ENCODE measurements at places on chromosomes 2 and 18.

- no peak for DNase-seq
These were observed 125.5 kb downstream of the KLHL29 start for GRCh38 chr2:23510471-23510870.

GRCh38 chr2:168519534-168520308 lies 63.6 kb downstream of the CERS6 start:
- DNase-seq = no peak

DNA sequence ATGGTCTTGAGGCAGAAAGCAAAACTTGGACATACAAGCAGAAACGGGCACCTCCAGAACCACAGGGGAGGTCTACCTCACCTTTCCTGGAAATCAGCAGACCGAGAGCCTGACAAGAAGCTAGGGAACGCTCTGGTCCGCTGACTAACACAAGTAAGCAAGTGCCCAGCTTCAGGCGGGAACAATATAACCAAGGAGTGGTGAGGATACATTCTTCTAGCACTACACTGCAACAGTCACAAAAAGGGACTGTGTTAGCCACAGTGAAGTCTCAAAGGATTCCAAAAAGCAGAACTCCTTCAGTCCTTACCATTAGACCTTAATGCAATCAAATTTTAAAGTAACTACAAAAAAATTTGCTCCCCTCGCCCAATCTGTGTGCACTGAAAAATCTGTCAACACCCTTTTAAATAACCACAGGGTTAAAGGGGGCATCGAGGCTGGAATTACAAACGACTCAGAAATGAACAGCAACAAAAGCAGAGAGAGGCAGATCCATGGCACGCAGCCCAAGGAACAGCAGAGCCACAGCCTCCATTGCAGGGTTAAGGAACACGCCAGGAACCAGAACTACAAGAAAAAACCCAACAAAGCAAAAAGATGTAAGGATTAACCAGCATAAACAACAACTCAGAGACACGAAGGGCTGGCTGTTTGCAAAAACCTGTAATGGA lies 7.1 kb downstream of the THAP4 start:
- no peak for DNase-seq

DNA sequence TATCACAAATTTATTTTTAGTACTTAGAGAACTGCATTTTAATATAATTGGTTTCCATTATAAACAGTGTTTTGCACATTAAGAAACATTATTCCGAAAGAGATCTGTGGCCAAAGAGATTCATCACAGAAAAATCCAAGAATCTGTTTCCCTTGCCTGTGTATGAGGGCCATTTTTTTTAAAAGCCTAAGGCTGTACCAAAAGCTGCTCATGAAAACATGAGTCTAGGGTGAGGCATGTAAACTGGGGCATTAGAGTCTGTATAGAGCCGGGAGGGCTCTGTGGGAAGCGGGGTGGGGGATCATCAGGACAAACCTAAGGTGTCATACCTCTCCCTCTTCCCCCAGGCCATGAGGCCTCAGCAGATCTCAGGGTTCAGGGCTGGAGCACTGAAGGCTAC lies 223.8 kb downstream of the FBXO15 start:
- no peak for DNase-seq

GRCh38 chr2:196335221-196335634 lies 163.8 kb upstream of the STK17B start:
- DNase-seq = no peak

GRCh38 chr18:12924616-12925015 lies 23.2 kb upstream of the SEH1L start:
- no peak for DNase-seq

- DNase-seq = no peak
These were observed 369.1 kb downstream of the SETBP1 start for GRCh38 chr18:45049578-45050319.

DNA sequence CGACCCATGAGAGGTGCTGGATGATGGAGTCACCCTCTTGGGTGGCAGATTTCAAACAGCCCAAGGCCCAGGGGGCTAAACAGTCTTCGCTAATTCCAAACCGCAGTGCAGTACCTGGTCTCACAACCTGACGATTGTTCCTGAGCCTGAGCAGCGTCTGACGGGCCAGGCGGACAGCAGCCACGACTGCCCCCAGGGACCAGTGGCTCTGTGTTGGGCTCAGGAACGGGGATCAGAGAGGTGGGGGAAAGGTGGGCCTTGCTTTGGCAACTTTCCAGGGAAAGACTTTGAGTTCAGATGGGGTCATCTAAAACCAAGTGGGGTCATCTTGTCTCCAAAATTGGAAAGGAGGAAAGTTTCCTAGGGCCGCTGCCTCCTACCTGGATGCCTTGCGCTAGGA lies 492 bp downstream of the COLEC11 start:
- DNase-seq = no peak

DNA sequence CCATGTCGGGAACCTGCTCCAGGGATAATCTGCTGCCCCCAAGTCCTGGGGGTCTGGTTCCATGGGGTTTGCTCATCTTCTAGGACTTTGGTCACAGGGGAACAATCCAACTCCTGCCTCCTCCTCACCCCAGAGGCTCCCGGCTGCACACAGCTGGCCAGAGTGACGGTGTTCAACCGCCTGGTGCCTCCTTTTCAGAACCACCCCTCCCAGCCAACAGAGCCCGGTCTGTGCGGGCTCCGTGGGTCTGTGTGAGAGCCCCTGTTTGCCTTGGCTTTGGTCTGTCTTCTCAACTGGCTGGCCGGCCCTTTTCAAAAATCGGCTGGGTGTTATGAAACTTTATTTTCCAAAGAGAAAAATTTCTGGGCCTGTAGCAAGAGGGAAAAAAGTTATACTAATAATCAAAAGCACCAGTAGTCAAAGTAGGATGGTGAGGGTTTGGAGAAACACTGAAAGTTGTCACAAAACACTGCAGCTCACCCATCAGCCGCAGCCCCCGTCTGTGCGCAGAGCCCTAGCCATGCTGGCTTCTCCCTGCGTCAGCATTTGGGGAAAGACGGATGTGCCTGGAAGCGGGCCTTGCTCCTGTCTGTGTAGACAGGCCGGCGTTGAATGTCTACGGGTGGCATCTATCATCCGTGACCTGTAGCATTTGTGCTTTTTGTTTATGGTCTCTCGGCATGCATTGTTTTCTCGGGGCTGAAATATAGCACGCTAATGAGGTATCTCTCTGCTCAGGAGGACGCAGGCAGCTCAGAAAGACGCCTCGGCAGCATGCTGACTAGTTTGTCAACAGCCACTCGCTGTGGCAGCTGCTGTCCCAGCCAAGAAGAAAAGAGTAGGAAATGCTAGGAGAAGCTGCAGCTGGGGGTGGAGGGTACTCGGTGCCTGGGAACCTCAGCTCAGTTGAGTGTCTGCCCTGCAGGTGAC lies 138.6 kb downstream of the GLI2 start:
- no peak for DNase-seq
